ENCODE measurements at places on chromosomes 6 and 20.

DNA sequence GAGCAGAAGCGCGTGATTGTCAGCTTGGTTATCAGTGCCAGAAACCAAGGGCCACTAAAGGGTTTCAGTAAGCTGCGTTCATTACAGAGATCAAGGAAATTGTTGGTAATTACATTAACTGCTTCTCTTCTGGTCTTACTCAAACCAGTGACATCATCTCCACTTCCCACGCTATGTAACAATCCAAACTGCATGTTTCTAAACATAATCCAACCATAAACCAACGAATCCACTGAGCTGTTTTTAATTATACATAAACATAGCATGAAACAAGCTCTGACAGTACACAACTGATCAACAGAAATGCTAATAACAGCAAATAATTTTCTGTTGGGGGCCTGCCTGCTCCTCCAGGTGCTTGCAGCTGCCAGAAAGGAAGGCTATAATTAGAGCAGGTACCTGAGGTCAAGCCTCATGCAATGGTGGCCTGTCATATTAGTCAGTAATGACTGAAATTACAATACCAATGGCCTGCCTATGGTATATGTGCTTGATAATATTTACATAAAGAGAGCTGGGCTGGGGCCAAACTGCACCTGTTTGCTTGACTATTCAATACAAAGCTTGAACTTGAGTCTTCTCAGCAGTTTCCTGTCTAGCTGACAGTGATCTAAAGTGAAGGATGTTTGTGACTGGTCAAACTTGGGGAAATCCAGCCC is 40.1 kb downstream of the ILRUN start:
- DNase-seq = no peak

DNA sequence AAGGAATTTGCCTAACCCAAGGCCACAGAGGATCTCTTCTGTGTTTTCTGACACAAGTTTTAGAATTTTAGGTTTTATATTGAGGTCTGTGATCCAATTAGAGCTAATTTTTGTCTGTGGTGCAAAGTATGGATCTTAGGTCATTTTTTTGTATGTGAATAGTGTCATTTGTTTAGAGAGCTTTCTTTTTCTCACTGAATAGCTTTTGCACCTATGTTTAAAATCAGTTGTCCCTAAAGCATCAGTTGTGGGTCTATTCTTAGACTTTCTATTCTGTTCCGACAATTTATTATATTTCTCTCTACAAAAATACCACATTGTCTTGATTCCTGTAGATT is 341 bp upstream of the MCM9 start:
- no peak for DNase-seq

DNA sequence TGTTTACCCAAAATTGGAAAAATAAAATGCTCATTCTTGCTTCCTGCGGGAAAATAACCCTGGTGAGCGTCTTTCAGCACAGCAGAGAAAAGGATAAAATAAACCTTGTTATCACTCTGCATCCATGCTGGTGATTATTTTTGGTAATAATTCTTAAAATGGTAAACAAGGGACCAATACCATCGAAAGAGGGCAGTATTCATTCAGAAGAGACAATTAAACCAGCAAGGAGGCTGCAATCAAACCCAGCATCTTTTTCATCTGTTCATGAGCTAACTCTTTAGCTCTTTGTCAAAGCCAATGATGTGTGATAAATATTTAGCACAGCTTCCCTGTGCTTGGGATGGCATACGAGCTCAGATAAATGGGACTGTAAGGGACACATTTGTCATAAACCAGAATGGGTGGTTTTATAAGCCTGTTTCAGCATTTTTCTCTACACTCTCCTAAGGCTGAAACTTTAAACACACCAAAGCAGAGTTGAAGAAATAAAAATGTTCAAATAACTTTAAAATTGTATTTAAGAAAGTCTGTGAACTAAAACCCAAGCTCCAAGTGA is 34.4 kb downstream of the CDH26 start:
- DNase-seq = no peak

DNA sequence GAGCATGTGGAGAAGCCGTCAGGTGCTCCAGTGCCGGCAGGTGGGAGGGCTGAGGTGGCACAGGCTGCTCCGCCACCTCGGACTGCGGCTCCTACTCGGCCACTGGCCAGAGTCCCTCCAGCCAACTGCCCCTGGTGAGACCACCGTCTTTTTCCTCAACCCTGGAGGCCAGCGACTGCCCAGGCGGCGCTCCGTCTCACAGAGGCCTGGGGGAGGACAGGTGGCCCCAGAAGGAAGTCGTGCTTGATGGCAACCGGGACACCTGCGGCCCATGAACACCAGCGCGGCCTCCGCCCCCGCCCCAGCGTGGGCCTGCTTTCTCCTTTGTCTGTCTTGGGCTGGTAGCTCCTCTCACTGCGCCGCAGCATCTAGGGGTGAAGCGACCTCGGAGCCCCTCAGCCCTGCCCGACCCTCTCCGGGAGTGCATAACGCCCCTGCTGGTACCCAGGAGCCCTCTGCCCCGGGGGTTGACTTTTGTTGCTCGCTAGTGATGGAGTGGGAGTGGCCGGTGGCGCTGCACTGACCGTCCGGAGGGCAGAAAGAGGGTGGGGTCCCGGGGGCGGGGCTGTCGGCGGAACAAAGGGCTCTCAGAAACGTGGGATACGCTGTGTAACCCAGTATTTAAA is 706 bp upstream of the TUBB2B start:
- DNase-seq = no peak

DNA sequence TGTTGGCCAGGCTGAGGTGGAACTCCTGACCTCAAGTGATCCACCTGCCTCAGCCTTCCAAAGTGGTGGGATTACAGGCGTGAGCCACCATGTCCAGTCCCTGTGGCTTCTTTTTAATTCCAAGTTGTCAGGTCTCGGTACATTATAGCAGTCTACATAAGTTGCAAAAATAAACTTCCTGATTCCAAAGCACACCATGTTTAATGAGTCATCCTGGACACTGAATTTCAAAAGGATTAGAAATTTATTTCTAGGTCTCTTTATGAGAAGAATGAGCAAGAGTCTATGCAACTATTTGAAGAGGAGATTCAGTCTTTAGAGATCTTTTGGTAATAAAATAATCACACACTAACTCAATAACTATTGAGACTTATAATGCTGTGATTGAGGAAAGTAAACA is 63.9 kb upstream of the MCHR2 start:
- no peak for DNase-seq

DNA sequence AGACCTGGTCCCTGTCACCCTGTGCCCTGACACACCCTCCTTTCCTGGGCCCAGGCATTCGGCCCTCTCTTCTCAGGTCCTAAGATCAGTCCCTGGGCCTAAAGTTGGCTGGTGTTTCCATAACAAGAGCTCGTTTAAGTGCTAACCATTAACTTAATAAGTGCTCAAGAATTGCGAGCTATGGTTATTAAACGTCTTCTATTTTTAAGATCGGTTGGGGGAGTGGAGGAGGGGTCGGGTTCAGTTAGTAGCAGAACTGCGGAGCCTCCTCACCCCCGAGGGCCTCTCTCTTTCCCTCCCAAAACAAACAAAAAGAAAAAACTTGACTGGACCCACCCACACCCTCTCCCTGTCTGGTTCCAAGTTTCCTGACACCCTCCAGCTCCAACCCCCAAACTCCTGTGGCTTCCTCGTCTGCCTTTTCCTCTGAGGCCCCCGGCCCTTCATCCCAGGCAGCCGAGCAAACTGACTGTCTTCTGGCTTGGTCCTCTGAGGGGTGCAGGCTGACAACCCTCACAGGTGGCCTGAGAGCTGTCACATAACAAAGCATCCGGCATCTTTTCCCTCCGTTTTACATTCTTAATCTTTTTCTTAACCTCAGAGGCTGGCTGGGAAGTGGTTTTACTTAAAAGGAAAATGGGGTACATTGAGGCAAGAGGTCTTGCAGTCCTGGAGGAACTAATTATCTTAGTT is 2.0 kb downstream of the STK35 start:
- no peak for DNase-seq

DNA sequence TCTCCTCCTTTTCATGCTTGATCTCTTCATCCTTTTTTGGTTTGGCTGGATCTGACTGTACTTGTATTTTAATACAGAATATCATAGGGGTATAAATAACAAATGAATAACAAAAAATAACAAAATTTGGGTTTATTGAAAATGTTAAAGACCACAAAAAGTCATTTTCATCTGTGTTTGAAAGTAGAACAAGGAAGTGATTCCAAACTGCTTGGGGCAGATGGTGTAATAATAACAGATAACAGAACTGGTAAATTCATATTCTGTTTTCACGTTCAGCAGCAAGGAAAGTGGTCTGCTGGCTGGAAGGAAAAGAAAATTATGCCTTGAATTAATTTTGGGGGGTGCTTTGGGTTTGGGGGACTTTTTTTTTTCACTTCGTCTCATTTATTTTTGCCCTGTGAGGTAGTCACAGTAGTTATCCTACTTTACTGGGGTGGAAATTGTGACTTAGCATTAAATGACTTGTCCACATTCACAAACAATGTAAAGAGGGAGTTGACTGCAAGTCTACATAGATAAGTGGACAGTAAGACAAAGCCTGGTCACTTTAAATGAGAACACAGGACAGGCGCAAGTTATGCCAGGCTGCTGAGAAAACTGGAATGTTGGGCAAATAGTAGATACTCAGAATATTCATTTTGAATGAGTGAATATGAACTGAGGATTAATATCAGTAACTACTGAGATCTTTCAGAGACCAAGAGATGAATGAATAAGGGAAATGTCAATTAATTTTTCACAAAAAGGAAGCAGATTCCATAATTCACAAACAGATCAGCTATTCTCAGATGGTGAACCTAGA is 193.9 kb upstream of the CITED2 start:
- DNase-seq = no peak

- no peak for DNase-seq
Measured at GRCh38 chr6:27547157-27548075, 74.5 kb upstream of the ZNF184 start.

DNA sequence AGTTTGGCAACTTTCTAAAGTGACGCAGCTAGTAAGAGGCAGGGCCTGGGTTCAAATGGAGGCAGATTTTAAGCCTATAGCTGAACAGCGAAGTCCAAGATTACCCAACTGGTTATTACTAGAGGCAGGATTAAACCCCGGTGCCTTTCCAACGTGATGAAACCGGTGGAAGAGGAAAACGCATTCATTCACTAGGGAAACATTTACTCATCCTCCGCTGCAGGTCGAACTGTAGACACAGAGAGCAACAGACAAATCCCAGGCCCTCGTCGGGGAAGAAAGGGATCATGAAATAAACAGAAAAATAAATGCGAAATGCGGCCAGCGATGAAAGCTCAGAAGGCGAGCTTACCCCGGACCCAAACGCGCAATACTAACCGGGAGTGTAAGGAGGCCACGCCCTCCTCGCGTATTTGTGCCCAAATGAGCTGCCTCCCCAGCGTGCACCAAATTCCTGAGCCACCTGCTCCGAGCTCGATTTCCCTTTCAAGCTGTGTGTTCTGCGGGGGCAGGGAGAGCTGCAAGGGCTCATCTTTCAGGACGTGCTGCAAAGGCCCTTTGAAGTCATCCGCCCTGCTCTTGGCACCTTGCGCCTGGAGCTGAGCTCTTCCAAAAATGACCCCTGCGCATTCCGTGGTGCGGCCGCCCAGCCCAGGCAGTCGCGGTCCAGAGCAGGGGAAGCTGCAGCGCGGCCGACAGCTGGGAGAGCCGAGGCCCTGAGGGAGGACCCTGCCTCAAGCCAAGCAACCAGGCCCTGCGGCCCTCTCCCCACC is 46.9 kb downstream of the PDYN start:
- no peak for DNase-seq

- no peak for DNase-seq
Measured at GRCh38 chr6:8543714-8544113, 108.4 kb upstream of the SLC35B3 start.

DNA sequence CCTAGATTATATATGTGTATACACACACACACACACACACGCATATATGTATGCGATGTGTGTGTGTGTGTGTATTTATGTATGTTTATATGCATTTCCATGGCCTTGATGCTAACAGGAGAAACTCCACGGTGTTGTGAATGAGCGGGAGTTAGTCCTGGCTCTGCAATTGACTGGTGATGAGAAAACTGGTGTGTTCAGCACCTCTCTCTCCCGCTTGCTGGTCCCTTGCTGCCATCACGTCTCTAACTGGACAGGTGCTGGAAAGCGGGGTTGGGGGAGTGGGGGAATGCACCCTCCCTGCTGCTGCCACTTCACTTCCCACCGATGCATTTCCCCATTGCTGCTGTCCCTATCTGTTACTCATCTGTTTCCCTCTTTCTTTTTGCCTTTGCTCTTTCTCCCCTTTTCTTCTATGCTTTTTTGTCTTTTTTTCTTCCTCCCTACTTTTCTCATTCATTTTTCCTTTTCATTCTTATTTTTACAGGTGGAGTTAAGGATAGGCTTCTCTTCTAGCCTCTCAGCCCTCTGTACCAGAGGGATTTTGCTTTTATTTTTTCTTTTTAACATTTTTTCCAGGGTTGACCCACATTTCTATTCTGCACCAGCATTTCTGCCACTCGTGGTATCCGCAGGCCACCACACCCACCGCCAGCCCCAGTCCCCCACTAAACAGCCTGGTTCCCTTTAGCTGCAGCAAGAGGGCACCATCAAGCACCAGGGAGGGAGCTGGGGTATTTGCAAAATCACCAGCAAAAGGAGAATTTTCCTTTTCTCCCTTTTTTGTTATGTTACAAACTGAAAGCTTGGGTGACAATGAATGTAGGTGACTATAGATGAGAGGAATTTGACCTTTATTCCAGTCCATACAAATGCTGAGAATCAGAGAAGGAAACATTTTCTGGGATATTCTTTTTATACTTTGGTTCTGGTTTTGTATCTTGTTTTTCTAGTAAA is 115.6 kb downstream of the TCP11 start:
- no peak for DNase-seq

DNA sequence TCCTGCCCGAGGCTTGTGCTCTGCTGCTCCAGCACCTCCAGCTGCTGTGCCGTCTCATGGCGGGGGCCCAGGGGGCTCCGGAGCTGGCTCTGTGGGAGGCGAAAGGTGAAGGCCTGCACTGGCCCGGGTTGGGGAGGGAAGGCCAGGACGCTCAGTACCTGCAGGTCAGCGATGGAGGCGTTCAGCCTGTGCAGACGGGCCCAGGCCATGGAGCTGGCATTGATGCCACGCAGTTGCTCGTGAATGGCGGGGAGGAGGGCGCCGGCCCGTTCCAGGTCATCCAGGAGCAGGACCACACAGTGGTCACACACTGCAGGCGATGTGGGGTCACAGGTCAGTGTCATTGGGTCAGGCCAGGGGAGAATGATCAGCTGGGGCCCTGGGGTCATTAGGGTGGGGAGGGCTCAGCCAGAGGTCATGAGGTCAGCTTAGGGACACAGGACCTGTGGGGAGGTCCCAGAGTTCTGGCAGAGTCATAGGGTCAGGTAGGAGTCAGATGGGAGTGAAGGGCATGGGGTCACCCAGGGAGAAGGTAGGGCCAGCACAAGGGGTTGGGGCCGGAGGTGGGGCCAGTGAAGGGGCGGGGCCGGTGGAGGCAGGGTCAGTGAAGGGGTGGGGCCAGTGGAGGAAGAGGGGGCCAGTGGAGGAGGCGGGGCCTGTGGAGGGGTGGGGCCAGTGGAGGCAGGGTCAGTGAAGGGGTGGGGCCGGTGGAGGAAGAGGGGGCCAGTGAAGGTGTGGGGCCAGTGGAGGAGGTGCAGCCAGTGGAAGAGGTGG is 18.0 kb downstream of the ADRM1 start:
- DNase-seq = no peak

Data from effector memory CD8-positive, alpha-beta T cell (primary cell).